Stimulated activated naive CD8-positive, alpha-beta T cell treated with anti-CD3 and anti-CD28 coated beads, Interleukin-15, Interleukin-2, amounts not matched to agents 100 U/mL and 50 U/mL, for 24 hours (primary cell): ENCODE measurements at places on chromosomes 2 and 18.

- DNase-seq: no peak
Observed at GRCh38 chr2:205555566-205556230, 126.6 kb upstream of the NRP2 start.

GRCh38 chr2:39483534-39483933 lies 46.4 kb upstream of the MAP4K3 start:
- DNase-seq: no peak

GRCh38 chr18:63016270-63016669 lies 300.9 kb downstream of the PHLPP1 start:
- peak; percentile 42 for DNase-seq

GRCh38 chr18:23438608-23439366 lies 14.3 kb upstream of the RIOK3 start:
- no peak for DNase-seq

DNA sequence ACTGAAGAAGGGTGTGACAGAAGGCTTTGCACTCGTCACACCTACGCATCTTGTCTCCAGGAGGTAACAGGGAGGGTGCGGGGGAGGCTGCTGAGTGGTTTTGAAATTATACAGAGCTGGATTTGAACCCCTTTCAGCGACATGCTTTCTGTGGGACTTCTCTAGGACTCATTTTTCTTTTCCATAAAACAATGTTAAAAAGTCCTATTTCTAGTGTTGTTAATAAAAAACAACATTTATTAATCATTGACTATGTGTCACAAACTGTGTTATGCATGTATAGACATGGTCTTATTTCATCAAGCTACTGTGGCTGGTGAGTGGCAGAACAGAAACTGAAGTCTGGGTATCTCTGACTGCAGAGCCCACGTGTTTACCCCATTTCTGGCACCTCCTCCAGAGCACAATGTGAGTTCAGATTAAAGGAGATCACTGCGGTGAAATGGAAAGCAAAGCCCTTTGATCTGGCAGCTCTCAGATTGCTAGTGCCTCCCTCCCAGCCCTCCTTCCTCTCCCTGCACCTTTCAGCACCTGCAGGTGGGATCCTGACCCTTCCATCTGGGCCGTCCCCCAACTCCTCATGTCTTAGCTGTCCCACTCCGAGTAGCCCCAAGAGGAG lies 315.5 kb upstream of the MYT1L start:
- peak; percentile 37 for DNase-seq

DNA sequence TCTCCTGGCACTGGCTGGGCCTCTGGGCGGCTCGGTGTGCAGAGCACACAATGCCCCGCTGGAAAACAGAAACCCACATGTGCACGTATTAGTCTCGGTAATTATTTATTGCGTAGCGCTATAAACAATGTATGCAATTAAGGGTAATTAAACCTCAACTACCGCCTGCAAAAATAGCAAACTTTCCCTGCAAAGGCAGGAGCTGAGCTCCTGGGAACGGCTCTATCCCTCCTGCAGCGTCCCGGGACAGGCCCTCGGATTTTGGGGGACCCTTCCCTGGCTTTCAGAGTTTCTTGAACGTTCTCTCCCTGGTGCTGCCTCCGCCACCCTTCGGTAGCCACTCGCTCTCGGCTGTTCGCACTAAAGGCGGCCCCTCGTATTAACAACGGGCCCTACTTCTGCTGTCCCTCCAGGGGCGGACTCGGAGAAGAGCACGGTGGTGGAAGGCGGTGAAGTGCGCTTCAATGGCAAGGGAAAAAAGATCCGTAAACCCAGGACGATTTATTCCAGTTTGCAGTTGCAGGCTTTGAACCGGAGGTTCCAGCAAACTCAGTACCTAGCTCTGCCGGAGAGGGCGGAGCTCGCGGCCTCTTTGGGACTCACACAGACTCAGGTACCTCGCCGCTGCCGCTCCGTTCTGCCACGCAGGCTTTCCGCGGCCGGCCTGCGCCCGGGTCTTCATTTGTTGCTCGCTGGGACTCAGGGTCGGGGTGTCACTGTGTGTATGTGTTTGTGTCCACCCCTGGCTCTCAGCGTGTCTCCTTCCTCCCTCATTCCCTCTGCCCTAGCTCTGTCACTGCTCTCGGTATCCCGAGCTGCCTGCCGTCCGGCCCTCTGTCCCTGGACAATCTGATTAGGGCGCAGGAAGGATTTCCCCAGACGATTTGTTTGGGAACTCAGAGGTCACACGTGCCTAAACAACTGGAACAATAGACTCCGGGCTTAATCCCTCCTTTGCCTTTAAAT lies 1.2 kb downstream of the DLX1 start:
- DNase-seq: peak; percentile 60

DNA sequence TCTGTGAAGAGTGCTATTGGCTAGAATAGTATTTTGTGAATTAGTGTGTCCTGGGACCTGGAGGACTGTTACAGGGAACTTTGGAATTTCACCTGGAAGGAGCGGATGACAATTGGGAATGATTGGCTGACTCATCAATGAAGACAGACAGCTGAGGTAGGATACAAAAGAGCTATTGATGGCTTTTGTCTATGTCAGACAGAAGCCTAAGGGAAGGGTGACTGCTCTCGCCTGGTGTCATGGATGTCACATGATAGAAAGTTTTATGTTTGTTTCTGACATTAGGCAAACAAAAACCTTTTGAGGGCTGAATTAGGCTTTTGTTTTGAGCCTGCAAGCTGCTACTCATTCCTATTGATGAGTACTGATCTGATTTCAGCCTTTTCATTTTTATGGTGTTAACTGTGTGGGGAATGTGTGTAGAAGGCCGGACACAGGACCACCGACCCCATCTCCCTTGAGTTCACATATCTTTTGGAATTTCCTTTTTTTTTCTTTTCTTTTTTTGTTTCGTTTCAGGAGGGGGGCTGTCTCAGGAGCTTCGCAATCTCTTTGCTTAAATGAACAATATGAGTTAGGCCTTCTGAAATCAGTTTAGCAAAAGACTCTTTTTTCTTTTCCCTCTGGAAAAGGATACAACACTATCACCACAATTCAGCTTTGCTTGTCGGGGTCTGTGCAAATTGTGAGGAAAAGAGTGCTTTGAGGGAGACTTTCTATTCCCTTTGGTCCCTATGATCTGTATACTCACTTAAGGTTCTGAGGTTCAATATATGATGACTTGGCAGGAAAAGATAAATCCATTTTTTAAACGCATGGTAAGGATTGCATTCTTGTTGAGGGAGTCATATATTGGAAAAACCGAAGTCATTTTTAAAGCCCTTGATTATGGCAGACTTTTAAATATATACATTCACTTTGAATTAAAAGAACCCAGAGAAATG lies 207.9 kb upstream of the FIGN start:
- no peak for DNase-seq

- DNase-seq: no peak
Observed at GRCh38 chr18:74326231-74326630, 10.6 kb downstream of the C18orf63 start.

GRCh38 chr18:29154196-29154757 lies 977.3 kb upstream of the CDH2 start:
- DNase-seq: no peak

GRCh38 chr2:26786207-26787028 lies 562 bp downstream of the CENPA start:
- peak; percentile 42 for DNase-seq

DNA sequence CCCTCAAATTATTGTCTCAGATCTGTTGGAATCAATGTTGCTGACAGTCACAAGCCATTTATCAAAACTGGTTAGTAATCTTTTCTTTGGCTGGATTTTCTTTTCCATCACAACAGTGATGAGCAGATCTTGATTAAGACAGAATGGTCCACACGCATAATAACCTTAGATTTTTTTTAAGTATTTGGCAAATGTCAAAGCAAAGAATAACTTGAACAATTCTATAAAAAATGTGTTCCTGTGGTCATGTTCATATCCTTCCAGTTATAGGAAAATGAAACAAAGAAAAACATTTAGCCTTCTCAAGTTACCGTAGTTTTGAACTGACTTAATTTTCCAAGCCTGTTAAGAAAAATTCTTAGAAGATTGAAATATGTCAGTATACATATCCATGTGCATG lies 659.9 kb upstream of the ID2 start:
- DNase-seq: no peak

GRCh38 chr2:230069402-230069801 lies 678 bp upstream of the SLC16A14 start:
- DNase-seq: no peak

DNA sequence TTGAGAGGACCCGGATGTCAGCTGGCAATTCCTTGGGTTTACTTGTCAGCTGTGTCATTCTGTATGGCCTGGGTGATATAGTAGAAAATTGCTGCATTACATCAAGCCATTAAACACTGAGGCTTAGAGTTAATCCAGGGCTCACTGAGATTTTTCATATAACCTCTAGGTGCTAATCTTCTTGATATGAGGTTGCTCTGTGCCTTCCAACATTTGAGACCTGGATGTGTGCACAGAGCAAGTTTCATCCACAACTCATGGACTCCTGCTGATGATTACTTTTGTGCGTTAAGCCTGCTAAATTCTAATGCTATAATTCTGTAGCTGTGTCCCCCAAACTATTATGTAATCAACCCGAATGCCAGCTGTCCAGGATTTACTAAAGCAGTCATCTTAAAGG lies 178.4 kb upstream of the CDH20 start:
- no peak for DNase-seq

GRCh38 chr2:43133708-43134570 lies 92.5 kb downstream of the ZFP36L2 start:
- peak; percentile 80 for DNase-seq

- DNase-seq: no peak
Observed at GRCh38 chr2:205461169-205461568, 221.1 kb upstream of the NRP2 start.

- no peak for DNase-seq
Observed at GRCh38 chr2:240629619-240629967, 4.3 kb downstream of the GPR35 start.

- no peak for DNase-seq
Observed at GRCh38 chr2:583666-584065, 93.5 kb downstream of the TMEM18 start.

DNA sequence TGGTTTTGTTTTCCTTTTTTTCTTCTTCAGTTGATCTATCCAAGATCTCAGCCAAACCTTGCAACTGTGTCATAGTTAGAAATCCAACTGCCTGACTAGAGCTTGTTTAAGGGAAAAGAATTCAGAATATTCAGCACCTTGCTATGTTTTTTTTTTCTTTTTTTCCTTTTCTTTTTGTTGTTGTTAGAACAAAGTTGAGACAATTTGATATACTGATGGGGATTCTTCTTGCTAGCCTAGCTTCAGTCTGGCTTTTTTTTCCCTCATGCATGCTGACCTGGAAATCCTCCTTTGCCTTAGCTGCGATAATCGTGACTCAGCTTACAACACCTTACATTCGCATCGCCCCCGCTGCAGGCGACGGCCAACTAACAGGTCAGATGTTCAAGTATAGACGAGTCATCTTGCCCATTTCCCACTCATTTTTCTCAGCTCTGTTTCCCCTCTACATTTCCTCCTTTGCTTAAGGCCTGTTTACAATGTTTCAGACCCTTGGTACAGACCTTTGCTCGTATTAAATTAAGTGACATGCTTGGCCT lies 487.2 kb upstream of the RAB12 start:
- no peak for DNase-seq
